ENCODE measurements at places on chromosomes 7 and 10. TPM values are rescaled to one million over a fixed set of nuclear protein-coding genes. Genes with fewer than 3 reads are reported as not detected.

- DNase-seq = no peak
These were observed 93.9 kb downstream of the PPP1R9A start for GRCh38 chr7:95001258-95001657.

- DNase-seq = no peak
These were observed 4.0 kb downstream of the BAMBI start for GRCh38 chr10:28681291-28681763.

DNA sequence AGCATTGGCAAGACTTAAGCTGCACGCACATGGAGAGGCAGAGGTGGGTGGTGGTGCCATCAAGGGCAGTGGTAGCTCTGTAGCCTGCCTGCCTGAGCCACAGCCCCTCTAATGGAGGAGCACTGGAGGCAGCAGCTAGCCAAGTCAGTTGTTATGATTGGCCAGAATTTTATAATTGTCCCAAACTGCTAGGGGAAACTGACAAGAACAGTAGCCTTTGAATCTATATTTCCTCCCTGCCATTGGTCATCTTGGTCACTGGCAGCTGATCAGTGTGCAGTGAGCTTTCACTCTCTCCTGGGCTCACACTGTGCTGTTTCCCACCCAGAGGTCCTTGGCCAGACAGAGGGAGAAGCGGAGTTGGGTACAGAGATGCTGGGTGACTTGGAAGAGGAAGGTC lies 9.6 kb upstream of the ZNF783 start:
- DNase-seq = no peak

GRCh38 chr7:158378978-158379377 lies 208.6 kb downstream of the PTPRN2 start:
- DNase-seq = no peak

DNA sequence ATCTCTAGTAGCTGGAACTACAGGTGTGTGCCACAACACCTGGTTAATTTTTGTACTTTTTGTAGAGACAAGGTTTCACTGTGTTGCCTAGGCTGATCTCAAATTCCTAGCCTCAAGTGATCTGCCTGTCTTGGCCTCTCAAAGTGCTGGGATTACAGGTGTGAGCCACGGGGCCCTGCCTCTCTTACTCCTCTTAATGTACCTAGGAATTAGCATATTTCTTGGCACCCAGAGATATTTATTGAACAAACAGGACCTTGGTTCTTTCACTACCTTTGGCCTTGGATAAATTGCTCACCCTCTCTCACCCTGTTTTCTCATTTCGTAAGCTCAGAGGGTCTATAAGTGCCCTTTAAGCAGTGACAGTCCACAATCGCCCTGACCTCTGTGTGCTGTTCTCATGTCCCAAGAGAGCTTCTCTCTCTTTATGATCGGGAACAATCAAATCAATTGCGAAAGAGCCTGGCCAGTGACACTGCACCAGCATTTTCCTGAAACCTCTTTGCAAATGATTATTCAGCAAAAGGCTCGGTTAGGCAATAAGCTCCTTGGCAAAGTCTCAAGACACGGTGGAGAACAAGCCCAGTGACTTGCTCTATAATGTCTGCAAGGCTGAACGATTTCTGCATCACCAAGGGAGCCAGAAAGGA lies 117.7 kb downstream of the APBB1IP start:
- no peak for DNase-seq

GRCh38 chr10:132859084-132859855 lies 73.3 kb upstream of the NKX6-2 start:
- no peak for DNase-seq

DNA sequence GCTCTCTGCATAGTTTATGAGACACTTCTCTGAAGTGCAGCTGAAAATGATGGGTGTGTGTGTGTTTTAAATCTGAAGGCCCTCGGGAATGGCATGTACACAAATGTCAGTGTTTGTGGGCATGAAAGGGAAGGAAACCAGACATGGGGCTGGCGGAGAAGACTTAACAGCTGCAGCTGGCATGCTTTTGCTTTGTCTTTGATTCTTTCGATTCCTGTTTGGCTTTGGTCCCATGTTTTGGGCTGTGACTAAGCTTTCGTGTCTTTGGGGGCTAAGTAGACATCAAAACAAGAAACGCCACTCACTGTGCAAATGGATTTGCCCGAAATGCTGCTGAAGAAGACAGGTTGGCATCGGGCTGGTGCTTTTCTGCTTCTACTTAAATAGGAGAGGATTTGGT lies 179.3 kb downstream of the PFKFB3 start:
- DNase-seq = peak; percentile 66

DNA sequence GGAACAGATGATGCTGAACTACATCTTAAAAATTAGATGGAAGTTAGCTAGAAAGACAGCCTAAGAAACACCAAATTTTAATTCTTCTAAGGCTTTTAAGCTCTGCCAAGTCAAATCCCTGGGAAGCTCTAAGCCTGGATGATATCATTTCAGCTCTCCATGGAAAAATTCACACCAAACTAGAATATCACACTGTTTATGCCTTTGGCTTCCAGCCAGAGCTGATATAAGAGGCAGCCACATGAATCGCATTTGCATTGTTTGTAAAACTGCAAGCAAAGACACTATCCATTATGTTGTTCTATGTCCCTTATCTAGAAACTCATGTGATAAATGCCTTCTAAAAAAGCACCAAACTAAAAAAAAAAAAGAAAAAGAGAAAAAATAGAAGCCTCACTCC lies 430.4 kb downstream of the GRID1 start:
- no peak for DNase-seq

DNA sequence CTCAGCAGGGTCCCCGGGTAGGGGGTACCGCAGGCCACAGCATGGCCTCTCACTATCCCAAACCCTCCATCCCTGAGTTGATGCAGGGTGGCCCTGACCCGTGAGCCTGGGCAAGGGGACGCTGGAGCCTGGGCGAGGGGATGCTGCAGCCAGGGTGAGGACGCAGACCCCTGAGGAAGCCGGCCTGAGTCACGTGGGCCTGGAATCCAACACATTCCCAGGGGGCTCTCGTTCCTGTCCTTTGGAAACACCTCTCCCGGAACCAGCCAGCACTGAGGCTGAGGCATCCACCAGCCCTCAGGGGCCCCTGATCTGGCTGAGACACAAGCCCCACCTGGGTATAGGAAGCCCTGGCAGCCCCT lies 61.5 kb upstream of the NKX6-2 start:
- no peak for DNase-seq

DNA sequence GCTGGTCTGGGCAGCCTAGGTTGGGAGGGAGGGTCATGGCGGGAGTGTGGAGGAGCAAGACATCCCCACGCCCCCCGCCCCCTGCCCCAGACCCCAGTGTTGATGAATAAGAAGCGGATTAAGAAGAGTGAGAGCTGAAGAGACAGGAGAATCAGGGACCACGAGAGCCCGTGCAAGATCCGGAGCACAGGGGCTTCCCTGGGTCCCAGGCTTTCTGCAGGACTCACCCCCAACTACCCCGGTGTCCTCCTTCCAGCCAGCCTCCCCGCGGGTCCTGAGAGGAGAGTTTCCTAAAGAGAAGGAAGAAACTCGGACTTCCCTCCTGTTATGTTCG lies 20.1 kb downstream of the GHRHR start:
- DNase-seq = no peak

DNA sequence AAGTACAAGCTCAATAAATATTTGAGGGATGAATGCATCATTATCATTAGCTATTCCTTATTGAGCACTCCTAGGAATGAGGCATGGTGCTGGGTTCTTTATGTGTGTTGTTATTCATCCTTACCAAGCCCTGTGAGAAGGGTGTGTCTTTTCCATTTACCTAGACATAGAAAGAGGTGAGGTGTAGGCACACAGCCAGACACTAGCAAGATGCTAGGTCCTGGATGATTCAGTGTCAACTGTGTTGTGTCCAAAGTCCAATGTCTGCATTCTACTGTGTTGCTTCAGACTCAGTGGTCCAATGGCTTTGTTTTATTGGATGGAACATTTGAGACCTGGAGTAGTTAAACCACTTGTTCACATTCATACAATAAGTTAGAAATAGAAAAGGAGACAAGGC lies 605.5 kb downstream of the LRMDA start:
- no peak for DNase-seq

DNA sequence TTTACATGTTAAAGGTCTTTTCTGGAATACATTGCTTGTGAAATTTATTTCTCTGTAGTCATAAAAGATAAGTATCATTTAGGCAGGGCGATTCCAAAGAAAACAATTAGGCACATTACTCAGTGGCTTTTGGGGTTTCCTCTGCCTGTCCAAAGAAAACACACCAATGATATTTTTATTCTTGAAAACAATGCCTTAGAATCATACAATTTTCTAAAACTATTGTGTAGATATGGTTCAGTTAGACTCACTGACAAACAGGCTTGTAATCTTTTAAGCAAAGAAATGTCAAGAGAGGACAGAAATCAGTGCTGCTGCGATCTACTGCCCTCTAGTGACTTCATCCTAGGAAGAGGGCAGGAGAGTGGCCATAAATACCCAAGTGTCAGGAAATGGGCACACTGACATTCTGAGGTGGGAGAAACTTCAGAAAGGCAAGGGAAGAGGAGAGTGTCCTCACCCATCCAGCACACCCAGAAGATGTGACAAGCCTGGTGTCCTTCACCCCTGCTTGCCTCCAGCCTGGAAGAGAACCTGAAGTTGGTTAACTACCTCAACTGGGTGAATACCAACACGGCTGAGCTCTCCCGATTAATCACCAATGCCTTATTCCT lies 120.5 kb downstream of the GALNT11 start:
- peak; percentile 52 for DNase-seq

GRCh38 chr7:155365146-155365874 lies 67.6 kb downstream of the INSIG1 start:
- no peak for DNase-seq

GRCh38 chr7:132417103-132417906 lies 159.0 kb downstream of the PLXNA4 start:
- DNase-seq = no peak

- no peak for DNase-seq
These were observed 24.0 kb downstream of the ANKRD22 start for GRCh38 chr10:88827671-88828070.

DNA sequence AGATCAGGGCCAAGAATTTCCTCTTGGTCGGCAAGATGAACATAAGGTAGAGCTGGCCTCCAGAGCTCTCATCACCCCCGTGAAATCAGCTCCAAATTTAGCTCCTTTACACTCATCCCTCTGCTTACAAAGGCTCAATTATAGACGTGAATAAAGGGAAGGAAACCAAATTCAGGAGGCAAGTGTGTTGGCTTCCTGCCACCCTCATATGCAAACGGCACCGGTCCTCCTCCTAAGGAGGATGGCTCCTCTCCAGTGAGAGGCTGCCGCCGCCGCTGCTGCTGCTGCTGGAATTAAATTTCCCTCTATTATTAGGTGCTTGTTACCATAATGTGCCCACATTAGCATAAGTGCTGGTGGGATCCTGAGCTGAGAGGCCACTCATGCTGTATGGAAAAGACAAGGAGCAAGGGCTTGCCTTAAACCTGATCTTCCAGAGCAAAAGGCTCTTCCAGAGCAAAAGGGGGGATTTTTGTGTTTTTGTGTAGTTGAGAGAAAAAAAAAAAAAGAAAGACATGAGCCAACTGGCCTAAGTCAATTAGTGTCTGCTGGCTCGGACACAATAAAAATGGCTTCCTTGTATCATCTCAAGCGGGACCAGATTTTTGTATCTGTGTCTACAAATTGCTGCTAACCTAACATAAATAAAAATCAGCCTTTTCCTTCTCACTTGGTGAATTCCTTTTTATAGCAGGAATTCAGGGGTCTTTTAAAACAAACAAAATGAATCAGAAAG lies 68.4 kb downstream of the CDHR3 start:
- DNase-seq = no peak

DNA sequence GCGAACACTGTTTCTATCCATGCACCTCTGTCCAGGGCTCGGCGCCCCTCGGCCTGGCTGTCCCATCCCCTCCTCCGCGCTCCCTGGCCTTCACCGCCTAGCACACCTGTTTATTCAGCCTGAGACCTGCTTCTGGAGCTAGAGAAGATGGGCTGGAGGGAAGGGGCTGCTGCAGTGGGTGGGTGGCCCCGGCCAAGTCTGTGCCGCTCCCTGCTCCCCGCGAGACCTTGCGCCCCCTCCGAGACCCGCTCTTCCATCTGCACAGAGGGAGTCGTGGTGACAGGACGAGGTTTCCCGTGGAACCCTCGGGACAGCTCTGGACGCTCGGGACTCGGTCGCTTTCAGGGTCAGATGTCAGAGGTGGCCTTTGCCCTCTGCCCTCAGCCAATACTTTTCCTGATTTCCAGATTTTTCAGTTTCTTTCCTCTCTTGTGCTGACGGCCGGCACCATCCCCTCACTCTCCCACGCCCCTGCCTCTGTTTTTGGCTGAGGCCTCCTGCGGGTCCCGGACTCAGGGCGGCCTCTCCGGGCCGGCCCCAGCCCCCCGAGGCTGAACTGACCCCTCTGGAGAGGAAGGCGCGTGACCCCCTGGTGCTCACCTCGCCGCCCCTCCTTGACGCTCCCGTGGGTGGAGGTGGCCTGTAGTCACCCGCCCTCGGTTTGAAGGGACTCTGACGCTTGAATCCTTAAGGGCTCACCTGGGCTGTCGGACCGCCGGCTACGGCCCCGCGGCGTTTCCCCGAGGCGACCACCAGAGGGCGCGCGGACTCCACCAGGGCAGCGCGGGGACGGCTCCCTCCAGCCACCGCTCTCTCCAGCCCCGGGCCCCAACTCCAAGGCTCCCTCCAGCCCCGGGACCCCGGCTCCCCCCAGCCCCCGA lies 15.6 kb downstream of the SHH start:
- DNase-seq = peak; percentile 82

GRCh38 chr7:756928-757560 lies 30.0 kb upstream of the PRKAR1B start:
- DNase-seq = no peak

DNA sequence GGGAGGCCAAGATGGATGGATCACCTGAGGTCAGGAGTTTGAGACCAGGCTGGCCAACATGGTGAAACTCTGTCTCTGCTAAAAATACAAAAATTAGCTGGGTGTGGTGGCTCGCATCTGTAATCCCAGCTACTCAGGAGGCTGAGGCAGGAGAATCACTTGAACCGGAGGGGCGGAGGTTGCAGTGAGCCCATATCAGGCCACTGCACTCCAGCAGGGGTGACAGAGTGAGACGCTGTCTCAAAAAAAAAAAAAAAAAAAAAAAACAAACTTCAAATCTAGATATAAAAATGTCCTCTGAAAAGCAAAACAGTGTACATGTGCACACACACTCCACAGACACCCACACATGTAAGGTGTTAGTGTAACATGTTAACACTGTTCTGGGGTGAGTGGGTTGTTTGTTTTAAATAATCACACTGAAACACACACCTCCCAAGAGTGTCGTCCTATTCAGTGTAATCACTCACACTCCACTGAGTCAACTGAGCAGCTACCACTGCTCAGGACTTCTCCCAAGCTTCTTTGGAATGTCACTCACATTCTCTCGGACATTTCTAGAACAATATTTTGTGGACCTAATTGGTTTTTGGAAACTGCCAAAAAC lies 12.8 kb upstream of the RGS10 start:
- DNase-seq = no peak

The PNLIPRP2 gene
- total RNA-seq = not detected

The ASZ1 gene
- not detected for total RNA-seq

The C7orf57 gene
- total RNA-seq = 0.33 TPM

The CABCOCO1 gene
- not detected for total RNA-seq

The SEMA4G gene
- 0.84 TPM for total RNA-seq

The CTAGE8 gene
- 1.1 TPM for total RNA-seq

The CCDC7 gene
- 9.0 TPM for total RNA-seq

The NFKB2 gene
- total RNA-seq = 238 TPM

The MAT1A gene
- not detected for total RNA-seq
